CD14-positive monocyte (primary cell): ENCODE measurements at places on chromosomes 3 and 15.
A peak's percentile ranks its signal among the peaks of the same experiment; 100 is the strongest.

GRCh38 chr3:138148503-138148902 lies 16.3 kb upstream of the A4GNT start:
- no peak for DNase-seq
- H3K27me3 ChIP-seq: no peaks in the 10 kb centered on the region
- no peaks in the 10 kb centered on the region for H3K4me1 ChIP-seq
- H3K4me3 ChIP-seq: no peak overlapping the region

GRCh38 chr3:141878817-141879216 lies 2.4 kb downstream of the ATP1B3 start:
- no peak overlapping the region for H3K4me3 ChIP-seq
- no peak overlapping the region for H3K27ac ChIP-seq
- H3K36me3 ChIP-seq: peaks cover 9% of the 10 kb centered on the region

DNA sequence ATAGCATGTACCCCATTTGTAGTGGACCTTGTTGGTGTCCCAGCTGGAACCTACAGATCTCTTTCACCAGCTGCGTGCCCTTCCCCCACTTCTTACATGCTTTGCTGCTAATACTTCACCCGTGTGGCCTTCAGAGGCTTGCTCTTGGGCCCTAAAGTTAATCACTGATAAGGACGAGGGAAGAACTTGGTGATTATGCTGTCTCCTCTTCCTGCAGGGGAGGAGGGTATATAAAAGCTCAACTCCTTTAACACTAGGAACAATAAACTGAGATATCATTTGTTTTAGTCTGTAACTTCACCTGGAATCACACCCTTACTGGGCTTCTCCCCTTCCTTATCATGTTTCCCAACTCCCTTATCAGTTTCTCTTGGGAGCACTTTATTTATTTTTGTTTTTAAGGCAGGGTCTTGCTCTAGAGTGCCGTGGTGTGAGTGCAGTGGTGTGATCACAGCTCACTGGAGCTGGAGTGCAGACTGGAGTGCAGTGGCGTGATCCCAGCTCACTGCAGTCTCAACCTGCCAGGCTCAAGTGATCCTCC lies 43.2 kb upstream of the PIK3R4 start:
- no peak overlapping the region for H3K27ac ChIP-seq
- H3K36me3 ChIP-seq: no peaks in the 10 kb centered on the region
- no peak for DNase-seq
- no peaks in the 10 kb centered on the region for H3K27me3 ChIP-seq

DNA sequence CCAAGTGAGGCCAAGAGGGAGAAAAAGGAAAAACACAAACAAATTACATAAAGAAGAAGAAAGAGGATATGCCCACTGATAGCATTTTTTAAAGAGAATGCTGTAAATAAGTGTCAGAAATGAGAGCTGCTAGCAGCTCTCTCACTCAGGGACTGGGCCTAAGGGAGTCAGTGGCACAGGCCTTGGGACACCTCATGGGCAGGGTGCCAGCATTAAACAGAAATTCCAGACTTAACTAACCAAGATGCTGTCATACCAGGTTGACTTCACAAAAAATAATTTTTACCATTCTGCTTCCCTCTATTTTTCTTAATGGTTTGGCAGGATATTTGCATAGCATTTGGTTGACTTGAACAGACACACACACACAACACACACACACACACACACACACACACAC lies 92.3 kb upstream of the ADAMTSL3 start:
- DNase-seq: no peak
- no peak overlapping the region for H3K27ac ChIP-seq
- H3K4me3 ChIP-seq: no peak overlapping the region
- H3K27me3 ChIP-seq: no peaks in the 10 kb centered on the region

GRCh38 chr15:90603893-90604292 lies 74.2 kb downstream of the CRTC3 start:
- H3K27ac ChIP-seq: no peak overlapping the region
- peaks cover under 1% of the 10 kb centered on the region for H3K4me1 ChIP-seq
- peak; percentile 43 for DNase-seq
- no peaks in the 10 kb centered on the region for H3K27me3 ChIP-seq

DNA sequence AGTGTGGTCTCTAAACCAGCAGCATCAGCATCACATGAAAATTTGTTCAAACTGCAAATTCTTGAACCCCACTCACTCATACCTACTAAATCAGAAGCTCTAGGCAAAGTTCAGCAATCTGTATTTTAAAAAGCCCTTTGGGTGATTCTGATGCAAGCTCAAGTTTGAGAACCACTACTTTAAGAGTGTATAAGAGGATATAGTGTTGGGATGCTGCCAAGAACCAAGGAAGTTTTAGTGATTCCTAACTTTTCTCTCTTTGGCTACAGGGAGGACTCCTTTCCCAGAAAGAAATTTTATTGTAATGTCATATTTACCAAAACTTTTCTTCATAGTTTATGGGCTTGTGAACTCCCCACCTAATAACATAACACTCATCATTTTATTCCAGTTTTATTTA lies 422.2 kb downstream of the TBC1D5 start:
- no peaks in the 10 kb centered on the region for H3K4me1 ChIP-seq
- no peaks in the 10 kb centered on the region for H3K27me3 ChIP-seq
- H3K27ac ChIP-seq: no peak overlapping the region

DNA sequence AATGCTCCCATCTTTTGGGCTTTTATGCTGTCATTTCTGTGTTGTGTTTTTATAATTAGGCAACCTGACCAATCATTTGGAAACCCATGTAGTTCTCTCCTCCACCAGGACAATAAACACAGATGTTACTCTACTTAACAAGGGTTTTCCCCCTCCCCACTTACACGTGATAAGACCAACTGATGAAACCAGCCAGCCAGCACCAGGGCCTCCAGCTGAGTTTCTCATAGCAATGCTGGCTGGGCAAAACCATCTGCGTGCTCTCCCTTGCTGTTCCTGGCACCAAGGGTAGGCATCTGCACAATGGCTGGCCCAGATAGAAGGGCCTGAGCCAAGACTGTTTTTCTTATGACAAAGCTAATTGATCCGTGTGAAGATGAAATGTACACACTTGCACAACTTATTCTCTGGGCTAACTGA lies 310.4 kb downstream of the PLCL2 start:
- H3K4me1 ChIP-seq: peaks cover 27% of the 10 kb centered on the region
- H3K36me3 ChIP-seq: peaks cover 9% of the 10 kb centered on the region
- no peak for DNase-seq
- no peaks in the 10 kb centered on the region for H3K27me3 ChIP-seq
- no peak overlapping the region for H3K4me3 ChIP-seq
- peak overlapping the region; percentile 10 for H3K27ac ChIP-seq

DNA sequence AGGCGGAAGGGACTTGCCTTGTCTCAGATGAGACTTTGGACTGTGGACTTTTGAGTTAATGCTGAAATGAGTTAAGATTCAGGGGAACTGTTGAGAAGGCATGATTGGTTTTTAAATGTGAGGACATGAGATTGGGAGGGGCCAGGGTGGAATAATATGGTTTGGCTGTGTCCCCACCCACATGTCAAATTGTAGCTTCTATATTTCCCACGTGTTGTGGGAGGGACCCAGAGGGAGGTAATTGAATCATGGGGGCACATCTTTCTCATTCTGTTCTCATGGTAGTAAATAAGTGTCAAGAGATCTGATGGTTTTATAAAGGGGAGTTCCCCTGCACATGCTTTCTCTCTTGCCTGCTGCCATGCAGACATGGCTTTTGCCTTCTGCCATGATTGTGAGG lies 89.2 kb downstream of the CGGBP1 start:
- DNase-seq: no peak
- H3K36me3 ChIP-seq: no peaks in the 10 kb centered on the region
- H3K4me3 ChIP-seq: no peak overlapping the region
- H3K27ac ChIP-seq: no peak overlapping the region
- H3K27me3 ChIP-seq: no peaks in the 10 kb centered on the region

- H3K4me3 ChIP-seq: no peak overlapping the region
- no peaks in the 10 kb centered on the region for H3K27me3 ChIP-seq
- DNase-seq: no peak
- no peaks in the 10 kb centered on the region for H3K36me3 ChIP-seq
- no peaks in the 10 kb centered on the region for H3K4me1 ChIP-seq
- no peak overlapping the region for H3K27ac ChIP-seq
These were observed 532.9 kb upstream of the IL12A start for GRCh38 chr3:159455741-159456181.

- DNase-seq: no peak
- no peaks in the 10 kb centered on the region for H3K36me3 ChIP-seq
- H3K4me1 ChIP-seq: peaks cover 6% of the 10 kb centered on the region
- peaks cover 97% of the 10 kb centered on the region for H3K27me3 ChIP-seq
These were observed 7.8 kb upstream of the NR2F2 start for GRCh38 chr15:96322536-96323318.

DNA sequence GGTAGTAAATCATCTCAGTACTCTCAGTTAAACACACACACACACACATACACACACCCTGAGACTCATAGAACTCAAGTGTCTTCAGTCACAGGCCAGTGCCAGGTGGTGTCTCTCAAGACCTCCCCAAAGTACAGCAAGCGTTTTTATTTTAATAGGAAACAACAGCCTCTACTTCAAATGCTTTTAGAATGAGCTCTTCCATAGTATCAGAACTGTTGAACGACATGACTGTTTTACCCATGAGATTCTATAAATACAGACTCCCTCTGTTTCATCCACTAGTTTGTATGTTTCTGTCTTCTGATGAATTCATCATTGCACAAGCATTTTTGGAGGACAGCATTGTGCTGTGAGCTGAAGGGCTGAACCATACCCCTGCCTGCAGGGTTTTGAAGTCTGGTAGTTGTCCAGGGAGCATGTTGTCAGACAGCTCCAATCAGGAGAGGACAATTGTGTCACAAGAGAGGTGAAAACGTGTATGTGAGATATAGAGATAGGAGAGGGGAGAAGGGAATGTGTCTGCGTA lies 201.0 kb upstream of the BCL6 start:
- no peak for DNase-seq
- H3K36me3 ChIP-seq: no peaks in the 10 kb centered on the region
- H3K27ac ChIP-seq: no peak overlapping the region
- no peaks in the 10 kb centered on the region for H3K27me3 ChIP-seq
- H3K4me3 ChIP-seq: no peak overlapping the region
- H3K4me1 ChIP-seq: peaks cover 25% of the 10 kb centered on the region

DNA sequence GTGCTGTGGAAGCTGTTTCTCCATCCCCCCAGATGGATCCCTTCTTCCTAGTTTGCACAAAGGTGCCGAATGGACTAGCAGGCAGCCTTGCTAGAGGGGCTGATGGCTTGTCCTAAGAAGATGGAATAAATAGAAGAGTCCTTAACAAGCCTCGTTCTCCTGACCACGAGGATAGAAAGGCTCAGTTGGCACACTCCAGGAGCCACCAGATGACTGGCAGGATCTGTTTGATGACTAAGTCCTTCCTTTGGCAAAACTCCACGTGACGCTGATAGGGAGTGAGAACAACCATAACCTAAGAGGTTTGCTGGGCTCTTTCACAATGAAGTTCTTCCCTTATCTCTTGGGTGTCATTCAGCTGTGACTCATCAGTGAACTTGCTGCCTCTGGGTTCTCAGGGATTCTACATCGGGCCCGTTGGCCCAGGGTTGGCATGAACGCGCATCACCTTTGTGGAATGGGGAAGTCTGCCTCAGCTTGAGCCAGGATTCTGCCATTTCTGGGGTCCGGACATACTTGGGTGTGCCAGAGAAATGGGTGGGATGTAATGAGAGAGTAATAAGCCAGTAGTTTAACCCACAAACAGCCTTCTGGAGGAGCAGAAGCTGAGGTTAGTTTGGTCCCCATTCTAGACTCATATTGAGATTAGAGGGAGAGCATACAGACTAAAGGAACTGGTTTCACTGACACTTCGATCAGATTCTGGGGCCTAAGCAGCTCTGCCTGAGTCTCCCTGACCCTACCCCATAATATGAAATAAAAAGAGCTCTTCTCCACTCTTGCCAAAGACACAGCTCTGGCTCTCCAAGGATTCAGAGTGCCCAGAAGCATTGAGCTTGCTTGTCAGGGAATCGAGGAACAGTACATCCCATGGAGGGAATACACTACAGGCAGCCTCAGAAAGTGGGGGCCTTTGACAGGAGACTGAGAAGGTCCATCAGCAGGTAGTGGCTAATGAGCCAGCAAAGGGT lies 2.0 kb upstream of the MELTF start:
- H3K27ac ChIP-seq: peak overlapping the region; percentile 26
- no peaks in the 10 kb centered on the region for H3K36me3 ChIP-seq
- peak; percentile 99 for DNase-seq
- H3K27me3 ChIP-seq: peaks cover 26% of the 10 kb centered on the region
- no peak overlapping the region for H3K4me3 ChIP-seq

DNA sequence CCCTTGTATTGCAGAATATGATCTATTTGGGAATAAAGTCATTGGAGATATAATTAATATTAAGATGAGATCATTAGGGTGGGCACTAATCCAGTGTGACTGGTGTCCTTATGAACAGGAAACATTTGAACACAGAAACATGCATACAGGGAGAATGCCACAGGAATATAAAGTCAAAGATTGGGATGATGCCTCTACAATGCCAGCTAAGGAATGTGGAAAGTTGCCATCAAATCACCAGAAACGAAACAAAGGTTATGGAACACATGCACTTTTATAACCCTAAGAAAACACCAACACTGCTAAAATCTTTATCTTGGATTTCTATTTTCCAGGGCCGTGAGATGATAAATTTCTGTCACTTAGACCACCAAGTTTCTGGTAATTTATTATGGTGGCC lies 442.4 kb upstream of the BCHE start:
- no peak for DNase-seq
- H3K27me3 ChIP-seq: no peaks in the 10 kb centered on the region
- H3K4me3 ChIP-seq: no peak overlapping the region
- no peaks in the 10 kb centered on the region for H3K36me3 ChIP-seq
- no peaks in the 10 kb centered on the region for H3K4me1 ChIP-seq
- H3K27ac ChIP-seq: no peak overlapping the region

GRCh38 chr3:63864965-63865327 lies 1.3 kb downstream of the ATXN7 start:
- H3K4me1 ChIP-seq: peaks cover 22% of the 10 kb centered on the region
- H3K27me3 ChIP-seq: no peaks in the 10 kb centered on the region
- H3K27ac ChIP-seq: peak overlapping the region; percentile 85
- H3K36me3 ChIP-seq: no peaks in the 10 kb centered on the region

DNA sequence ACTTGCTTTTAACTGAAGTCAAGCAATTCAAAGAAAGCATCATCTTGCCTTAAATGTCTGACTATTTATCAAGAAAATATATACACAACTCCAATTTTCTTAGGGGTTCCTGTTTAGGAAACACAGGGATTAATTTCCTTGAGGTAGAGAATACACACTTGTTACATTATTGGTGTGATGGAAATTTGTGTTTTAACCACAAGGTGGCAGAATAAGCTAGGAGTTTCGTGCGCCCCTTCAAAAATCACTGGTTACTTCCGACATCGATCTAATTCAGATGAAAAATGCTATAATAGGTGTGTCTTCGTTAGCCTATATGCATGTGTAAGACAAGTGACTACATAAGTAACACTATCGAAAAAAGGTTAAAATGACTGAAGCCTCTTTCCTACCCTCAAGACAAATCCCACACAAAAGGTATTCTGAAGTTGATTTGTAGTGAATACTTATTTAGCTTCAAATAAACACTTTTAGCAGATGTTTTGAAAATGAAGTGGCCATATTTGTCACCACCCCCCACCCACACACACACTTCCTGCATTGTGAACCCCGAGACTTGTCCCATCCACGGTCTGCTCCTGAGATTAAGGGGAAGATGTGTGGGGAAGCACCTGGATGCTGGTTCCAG lies 246.5 kb downstream of the ROBO1 start:
- no peaks in the 10 kb centered on the region for H3K27me3 ChIP-seq
- H3K4me3 ChIP-seq: no peak overlapping the region
- no peaks in the 10 kb centered on the region for H3K36me3 ChIP-seq
